ENCODE measurements at places on chromosomes 3 and 15. TPM values are rescaled to one million over a fixed set of nuclear protein-coding genes. Genes with fewer than 3 reads are reported as not detected.

The SERPINI2 gene
- total RNA-seq = not detected

The CDC25A gene
- total RNA-seq = 16.5 TPM

The SLC38A3 gene
- not detected for total RNA-seq

The COPS2 gene
- 30.8 TPM for total RNA-seq

The LHFPL4 gene
- not detected for total RNA-seq

The GOLIM4 gene
- total RNA-seq = 26.5 TPM

The FOXL2 gene
- under 0.01 TPM for total RNA-seq

The SLC2A2 gene
- not detected for total RNA-seq

The SLC9C1 gene
- total RNA-seq = not detected

The SCN11A gene
- total RNA-seq = not detected

The AGTR1 gene
- total RNA-seq = 2.8 TPM

The PLA2G4E gene
- not detected for total RNA-seq

Measured in bronchus fibroblast of lung (primary cell).